ENCODE measurements at places on chromosomes 6 and 20.
A peak's percentile ranks its signal among the peaks of the same experiment; 100 is the strongest.

GRCh38 chr20:54535746-54536145 lies 60.4 kb downstream of the DOK5 start:
- no peak for DNase-seq

DNA sequence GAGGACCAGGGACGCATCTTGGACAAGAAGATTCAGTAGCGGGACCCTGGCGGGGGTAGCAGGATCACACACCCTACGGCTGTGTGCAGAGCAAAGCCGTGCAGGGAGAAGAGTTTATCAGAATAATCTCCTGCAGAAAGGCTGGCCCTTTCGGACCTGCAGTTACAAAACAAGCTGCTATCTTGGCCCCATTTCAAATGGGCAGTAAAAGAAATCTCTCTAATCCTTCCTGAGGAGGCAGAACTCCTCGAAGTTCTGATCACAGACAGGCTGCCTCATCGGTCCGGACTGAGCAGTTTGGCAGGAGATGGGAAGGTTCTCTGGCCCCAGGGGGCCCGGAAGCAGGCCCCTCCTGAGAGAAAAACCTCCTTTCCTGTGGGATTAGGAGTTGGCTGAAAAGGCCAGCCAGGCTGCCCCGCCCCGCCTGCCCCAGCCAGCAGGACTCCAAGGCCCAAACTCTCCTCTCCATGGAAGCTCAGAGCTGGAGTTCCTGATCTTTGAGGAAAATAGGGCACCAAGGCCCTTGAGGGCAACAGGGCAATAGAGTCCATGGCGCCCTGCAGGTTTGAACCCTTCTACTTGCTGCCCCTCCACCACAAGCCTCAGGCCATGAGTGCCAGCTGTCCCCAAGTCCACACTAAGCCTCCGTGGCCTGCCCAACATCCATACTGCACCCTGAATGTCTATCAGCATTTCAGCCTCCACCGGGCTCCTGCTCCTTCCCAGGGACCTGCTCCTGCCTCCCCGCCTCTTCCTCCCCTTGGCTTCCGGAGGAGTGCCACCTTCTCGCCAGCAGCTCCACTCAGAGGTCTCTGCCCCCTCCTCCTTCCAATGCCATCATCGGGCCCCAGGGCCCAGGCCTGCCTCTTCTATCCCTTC lies 141.3 kb downstream of the PREX1 start:
- peak; percentile 20 for DNase-seq

DNA sequence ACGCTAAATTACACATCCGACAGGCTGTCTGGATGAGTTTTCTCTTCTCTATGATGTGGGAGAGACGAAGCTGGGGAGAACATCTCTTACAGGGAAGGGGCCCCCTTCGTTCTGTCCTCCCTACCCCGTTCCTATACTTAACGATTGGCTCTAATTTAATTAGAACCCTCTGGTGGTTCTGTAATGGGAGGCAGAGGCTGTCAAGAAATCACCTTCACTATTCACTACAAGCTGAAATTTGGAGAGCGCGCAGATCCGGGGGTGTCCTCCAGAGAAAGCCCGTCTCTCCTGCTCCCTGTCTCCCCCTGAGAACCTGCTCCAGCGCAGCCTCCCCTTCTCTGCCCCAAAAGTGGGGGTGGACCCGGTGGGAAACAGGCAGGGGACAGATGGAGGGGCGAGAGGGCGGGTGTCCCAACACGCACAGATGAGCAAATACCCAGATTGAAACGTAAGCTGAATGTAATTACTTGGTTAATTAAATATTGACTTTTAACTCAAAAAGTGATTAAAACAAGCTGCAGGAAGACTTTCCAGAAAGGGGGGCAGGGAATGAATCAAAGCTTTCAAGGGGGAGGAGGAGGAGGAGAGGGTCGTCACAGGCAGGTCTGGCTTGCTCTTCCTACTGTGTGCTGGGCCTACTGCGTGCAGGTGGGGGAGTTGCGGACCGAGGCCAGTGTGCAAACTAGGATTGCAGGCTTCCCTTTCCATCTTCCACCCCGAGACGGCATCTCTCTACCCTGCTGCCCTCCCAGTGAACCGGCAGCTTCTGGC lies 1.3 kb downstream of the SULF2 start:
- DNase-seq: no peak

GRCh38 chr6:102126488-102126887 lies 733.0 kb downstream of the GRIK2 start:
- DNase-seq: no peak

GRCh38 chr20:3281437-3281836 lies 42.4 kb upstream of the SLC4A11 start:
- DNase-seq: no peak

DNA sequence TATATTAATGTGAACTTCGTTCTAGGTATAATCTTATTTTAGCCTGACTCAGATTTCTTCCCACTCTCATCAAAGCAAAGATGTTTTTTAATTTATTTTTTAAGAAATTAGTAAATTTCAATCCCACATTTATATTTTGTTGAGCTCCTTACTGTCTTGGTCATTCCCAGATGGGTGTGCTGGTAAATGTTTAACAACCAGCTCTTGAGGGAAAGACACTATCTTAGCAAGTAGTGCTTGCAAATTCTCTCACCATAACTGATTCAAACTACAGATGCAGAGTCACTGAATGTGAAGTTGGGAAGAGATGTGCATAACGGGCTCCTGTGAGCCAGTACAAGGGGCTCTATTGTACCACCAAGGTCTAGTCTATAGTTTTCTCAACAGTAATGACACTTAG lies 29.8 kb upstream of the BTN3A2 start:
- DNase-seq: no peak

GRCh38 chr20:55533632-55534031 lies 471.7 kb downstream of the CBLN4 start:
- DNase-seq: no peak

DNA sequence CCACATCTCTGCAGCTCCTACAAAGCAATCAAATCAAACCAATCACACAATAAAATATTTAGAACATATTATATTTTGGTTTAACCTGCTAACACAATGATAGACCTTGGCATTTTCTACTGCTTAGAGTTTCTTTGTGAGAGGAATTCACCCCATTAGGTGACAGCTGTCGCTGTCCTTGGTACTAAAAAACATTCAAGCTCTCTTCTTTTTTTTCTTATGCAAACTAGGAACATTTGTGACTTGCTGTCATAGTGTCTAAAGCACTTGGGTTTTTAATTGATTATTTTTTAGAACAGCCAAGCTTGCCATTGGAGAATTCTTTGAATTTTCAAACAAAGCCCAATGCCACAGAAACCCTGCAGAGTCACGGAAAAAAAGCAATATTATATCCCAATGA lies 46.4 kb downstream of the CNR1 start:
- no peak for DNase-seq

DNA sequence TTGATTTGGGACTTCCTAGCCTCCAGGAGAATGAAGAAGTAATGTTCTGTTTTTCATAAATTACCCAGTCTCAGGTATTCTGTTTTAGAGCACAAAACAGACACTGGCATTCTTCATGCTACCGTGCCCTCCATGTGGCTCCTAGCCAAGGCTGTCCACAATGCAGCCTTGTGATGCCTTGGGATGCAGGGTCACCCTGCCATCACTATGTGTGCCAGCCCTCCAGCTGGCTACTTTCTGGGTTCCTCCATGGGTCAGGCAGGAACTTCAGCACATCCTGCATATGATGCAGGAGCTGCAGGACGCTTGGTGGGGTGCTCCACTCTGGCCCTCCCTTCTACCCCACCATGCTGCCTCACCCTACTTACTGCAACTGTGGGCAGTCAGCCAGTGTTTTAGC lies 38.0 kb upstream of the FAM50B start:
- no peak for DNase-seq

- peak; percentile 43 for DNase-seq
These were observed 85.2 kb upstream of the PHACTR3 start for GRCh38 chr20:59518881-59519706.

- DNase-seq: peak; percentile 73
These were observed 243.9 kb upstream of the TCF21 start for GRCh38 chr6:133644892-133645619.

- peak; percentile 59 for DNase-seq
These were observed 49.3 kb downstream of the SPATA2 start for GRCh38 chr20:49866051-49866450.

GRCh38 chr20:23652926-23653325 lies 15.2 kb upstream of the CST3 start:
- DNase-seq: no peak

DNA sequence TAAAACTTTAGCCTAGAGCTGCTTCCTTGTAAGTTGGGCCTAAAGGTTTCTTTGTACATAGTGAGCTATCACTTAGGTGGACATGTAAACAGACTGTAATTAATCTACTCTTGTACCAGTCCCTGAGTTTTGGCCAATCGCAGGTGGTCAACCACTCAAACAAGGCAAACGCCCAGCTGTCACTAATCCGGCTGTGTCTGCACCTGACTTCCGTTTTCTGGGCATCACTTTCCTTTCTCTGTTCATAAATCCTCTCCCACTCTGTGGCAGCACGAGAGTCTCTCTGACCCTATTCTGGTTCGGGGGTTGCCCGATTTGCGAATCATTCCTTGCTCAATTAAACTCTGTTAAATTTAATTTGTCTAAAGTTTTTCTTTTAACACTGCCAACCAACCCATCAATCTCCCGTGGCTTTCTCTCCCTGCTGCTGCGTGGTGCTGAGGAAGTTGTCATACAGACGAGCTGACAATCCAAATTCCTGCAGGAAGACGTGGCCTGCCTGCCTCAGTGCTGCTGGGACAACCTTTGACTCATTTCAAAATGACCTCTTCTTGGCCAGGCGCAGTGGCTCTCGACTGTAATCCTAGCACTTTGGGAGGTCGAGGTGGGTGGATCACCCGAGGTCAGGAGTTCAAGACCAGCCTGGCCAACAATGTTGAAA lies 206.3 kb downstream of the QKI start:
- DNase-seq: peak; percentile 51

GRCh38 chr6:10194816-10195672 lies 219.8 kb downstream of the TFAP2A start:
- peak; percentile 66 for DNase-seq

- DNase-seq: peak; percentile 6
These were observed 65.5 kb downstream of the PPP1R3G start for GRCh38 chr6:5150551-5151075.

GRCh38 chr6:138092686-138093085 lies 14.5 kb downstream of the PERP start:
- no peak for DNase-seq

Data from EL (cell line).